ENCODE measurements at places on chromosomes 7 and 10. TPM values are rescaled to one million over a fixed set of nuclear protein-coding genes. Genes with fewer than 3 reads are reported as not detected.
A peak's percentile ranks its signal among the peaks of the same experiment; 100 is the strongest.

SPDYE1 gene
- total RNA-seq: not detected

DNA sequence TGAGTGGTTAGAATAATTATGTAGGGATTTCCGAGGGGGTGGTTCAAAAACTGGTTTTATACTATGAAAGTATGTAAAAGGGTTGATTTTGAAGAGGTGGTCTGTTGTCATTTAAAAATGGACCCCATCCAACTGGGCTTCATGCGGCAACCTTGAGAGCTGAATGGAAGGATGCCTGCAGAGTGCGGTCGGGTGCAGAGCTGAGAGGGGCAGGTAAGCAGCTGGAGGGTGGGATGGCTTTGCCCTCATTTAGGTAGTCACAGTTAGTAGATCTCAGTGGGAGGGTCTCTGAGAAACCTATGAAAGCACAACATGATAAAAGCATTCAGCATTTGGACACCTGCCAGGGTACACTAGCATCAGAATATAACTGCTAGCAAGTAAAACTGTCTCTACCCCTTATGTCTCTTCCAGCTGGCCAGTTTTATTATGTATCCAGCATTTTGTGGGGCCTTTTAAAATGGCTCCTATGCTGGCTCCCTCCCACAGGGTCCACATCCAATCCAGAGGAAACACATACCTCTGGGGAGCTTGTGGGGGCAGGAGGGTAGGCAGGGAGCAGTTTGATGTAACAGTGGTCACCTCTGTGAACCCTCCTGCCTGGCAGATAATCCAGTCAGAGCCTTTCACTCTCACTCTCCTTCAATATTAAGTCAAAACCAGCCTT, 75.9 kb upstream of the MAGI2 start:
- H3K27me3 ChIP-seq: no peaks in the 10 kb centered on the region
- DNase-seq: no peak
- H3K36me3 ChIP-seq: no peaks in the 10 kb centered on the region
- H3K27ac ChIP-seq: no peak overlapping the region

NOS3 gene
- total RNA-seq: 3.1 TPM

- no peak overlapping the region for H3K4me3 ChIP-seq
- no peak for DNase-seq
- peaks cover 49% of the 10 kb centered on the region for H3K4me1 ChIP-seq
- H3K27me3 ChIP-seq: no peaks in the 10 kb centered on the region
- peak overlapping the region; percentile 96 for H3K27ac ChIP-seq
Observed at GRCh38 chr7:47811632-47812380, 136.5 kb downstream of the PKD1L1 start.

DNA sequence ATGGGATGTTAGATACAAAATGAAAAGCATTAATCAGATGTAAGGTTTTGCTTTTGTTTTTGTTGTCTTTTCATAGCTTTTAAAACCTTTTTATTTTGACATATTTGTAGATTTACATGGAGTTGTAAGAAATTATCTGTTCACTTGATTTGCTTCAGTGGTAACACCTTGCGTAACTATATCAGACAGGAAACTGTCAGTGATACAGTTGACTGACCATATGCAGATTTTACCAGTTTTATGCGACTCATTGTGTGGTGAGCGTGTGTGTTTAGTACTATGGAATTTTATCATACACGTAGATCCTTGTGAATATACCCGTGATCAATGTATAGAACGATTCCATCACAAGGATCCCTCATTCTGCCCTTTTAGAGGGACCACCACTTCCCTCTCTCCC, 701.4 kb downstream of the SUGCT start:
- H3K4me1 ChIP-seq: no peaks in the 10 kb centered on the region
- H3K36me3 ChIP-seq: no peaks in the 10 kb centered on the region
- H3K27me3 ChIP-seq: no peaks in the 10 kb centered on the region

DNA sequence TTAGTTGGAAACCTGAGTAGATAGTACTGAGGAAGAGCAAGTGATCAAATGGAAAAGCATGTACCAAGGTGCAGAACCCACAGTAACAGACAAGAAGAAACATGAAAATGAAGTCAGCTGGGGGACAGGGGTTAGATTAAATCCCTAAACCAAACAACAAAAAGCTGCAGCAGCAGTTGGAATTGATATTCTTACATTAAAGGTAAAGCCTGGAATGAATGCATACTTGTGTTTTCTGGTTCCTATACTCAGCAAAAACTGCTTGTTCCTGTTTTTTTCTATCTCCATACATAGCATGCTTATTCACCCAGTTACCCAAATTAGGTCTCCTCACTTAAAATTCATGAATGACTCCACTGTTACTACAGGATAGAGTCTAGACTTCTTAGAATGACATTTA, 92.4 kb downstream of the TPST1 start:
- no peaks in the 10 kb centered on the region for H3K27me3 ChIP-seq
- no peak for DNase-seq

DNA sequence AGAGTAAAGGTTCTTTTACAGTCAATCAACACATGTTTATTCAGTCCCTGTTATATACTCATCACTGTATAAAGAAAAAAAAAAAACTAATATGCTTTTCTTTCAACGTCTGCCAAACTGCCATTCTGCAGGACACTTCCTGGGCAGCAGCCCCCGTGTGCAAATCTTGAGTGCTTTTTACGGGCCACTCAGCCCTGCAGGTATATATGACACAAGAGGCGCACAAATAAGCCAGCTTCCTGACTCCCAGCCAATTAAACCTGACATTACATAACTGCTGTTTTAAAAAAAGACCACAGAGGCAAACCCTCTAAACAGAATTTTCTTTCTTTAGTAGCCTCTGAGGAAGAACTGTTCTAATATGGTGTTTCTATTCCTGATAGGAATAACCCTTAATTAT, 263.0 kb upstream of the NEBL start:
- H3K36me3 ChIP-seq: no peaks in the 10 kb centered on the region
- DNase-seq: no peak
- H3K4me1 ChIP-seq: peaks cover 19% of the 10 kb centered on the region

- H3K4me1 ChIP-seq: no peaks in the 10 kb centered on the region
- H3K27ac ChIP-seq: no peak overlapping the region
- DNase-seq: no peak
- H3K27me3 ChIP-seq: no peaks in the 10 kb centered on the region
- H3K36me3 ChIP-seq: no peaks in the 10 kb centered on the region
Observed at GRCh38 chr7:128673571-128673970, 1.5 kb downstream of the GARIN1A start.

- no peak for DNase-seq
- no peaks in the 10 kb centered on the region for H3K4me1 ChIP-seq
- no peak overlapping the region for H3K4me3 ChIP-seq
- H3K27ac ChIP-seq: no peak overlapping the region
- H3K27me3 ChIP-seq: no peaks in the 10 kb centered on the region
Observed at GRCh38 chr7:15715435-15715834, 29.0 kb upstream of the MEOX2 start.

LZTS2 gene
- total RNA-seq: 65.5 TPM

DNA sequence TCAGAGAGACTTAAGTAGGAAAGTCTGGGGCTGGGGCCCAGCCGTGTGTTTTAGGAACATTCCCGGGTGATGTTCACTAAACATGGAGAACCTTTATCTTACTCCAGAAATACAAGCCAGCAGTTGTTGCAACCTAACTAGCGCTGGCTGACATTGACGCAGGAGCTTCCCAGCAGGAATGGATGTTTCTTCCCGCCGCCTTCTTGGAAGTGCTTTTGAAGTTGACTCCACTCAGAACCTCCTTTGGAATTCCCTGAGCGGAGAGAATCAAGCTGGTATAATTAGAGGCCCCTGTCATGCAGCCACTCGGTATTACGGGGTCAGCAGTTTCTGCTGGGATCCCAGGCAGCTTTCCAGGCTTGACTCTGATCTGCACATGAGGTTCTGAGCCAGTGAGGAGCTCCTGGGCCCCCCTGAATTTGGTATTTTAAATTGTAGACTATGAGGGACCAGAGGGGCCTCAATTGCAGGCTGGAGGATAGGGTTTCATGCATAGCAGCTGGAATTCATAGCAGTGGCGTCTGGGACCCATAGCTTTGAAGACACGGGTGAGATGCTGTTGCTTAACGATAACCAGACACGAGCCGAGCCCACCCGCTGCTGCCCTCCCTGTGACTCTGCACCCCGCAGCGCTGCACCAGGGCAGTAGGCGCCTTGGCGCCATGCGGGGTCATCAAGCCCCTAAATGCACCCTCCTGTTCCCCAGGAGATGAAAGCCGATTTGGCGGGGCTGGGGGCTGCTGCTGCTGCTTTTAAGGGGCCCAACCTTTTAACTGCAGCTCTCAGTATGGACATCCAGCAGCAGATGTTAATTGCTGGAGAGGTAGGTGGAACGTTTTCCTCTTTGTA, 61.8 kb downstream of the EEPD1 start:
- no peaks in the 10 kb centered on the region for H3K36me3 ChIP-seq
- no peak overlapping the region for H3K27ac ChIP-seq
- no peaks in the 10 kb centered on the region for H3K27me3 ChIP-seq
- DNase-seq: no peak

DNA sequence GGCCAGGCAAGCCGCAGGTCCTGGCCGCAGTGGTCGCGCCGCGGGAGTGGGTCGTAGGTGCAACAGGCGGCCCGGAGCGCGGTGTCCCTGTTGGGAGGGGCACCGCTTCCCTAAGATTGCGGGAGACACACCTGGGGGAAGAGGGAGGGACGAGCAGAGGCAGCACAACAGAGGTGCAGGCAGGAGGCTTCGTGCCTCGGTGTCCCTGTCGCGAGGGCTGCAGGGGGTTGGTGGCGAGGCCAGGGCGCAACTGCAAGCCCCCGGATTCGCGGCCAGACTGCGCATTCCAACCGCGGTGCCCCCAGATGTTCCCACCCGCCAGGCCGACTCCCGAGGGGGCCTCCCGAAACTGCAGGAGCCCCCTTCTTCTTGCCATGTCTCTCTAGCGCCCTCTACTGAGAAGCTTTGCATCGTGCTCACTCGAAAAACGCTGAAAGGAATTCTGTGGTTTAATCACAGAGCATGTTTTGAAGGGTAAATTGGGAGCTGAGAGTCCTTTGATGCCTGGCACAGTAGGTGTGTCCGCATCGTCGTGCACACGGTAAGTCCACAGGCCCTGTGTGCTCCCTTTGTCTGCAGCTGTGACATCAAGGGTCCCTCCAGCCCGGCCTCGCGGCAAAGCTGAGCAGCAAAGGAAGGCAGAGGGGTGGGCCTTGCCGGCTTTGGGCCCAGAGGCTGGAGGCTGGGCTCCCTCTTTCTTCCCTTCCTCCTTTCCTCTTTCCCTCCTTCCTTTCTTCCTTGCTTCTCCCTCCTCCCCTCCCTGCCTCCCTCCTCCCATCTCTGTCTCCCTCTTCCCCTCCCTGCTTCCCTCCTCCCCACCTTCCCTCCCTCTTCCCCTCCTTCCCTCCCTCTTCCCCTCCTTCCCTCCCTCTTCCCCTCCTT, 6.2 kb upstream of the MBL2 start:
- H3K27me3 ChIP-seq: no peaks in the 10 kb centered on the region
- no peak for DNase-seq
- H3K36me3 ChIP-seq: no peaks in the 10 kb centered on the region
- H3K4me1 ChIP-seq: no peaks in the 10 kb centered on the region
- no peak overlapping the region for H3K4me3 ChIP-seq
- no peak overlapping the region for H3K27ac ChIP-seq

GRCh38 chr7:73615886-73616285, 8.4 kb downstream of the MLXIPL start:
- no peaks in the 10 kb centered on the region for H3K36me3 ChIP-seq
- no peak for DNase-seq
- no peaks in the 10 kb centered on the region for H3K27me3 ChIP-seq
- H3K4me3 ChIP-seq: no peak overlapping the region

FAS gene
- 8.1 TPM for total RNA-seq

DNA sequence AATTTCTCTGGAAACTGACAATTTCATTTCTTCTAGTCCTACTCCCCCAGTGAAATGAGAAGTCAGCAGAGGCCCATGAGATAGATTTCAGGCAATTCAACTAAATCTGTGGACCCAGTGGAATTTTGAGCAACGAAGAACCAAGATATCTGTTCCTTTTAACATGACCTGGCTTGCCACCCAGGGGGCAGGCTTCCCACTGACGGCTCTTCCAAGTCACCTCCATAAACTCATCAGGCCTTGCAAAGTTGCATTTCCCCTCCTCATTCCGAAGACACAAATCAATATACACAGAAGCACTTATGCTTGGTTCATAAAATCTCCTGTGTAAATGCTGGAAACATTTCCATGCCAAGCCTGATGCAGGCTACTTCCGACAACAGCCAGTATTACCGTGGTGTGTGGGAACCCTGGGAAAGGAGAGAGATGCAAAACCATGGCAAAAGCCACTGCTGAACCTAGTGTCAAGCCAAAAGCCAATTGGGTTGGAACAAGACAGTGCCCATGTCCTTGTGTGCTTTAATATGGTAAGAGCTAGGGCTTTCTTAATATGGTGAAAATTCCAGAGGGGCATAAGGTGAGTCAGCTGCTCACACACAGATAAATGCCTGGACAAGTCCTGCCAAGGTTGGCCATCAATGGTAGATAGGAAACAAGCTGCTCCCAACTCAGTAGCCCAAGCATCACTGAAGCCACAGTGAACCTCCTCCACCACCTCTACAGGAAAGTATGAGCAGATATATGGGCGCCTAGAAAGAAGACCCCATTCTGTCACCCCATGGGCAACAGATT, 1.6 kb downstream of the FRMD4A start:
- no peaks in the 10 kb centered on the region for H3K27me3 ChIP-seq
- no peak overlapping the region for H3K27ac ChIP-seq
- no peak overlapping the region for H3K4me3 ChIP-seq
- no peaks in the 10 kb centered on the region for H3K36me3 ChIP-seq

FKBP6 gene
- total RNA-seq: not detected

- no peak overlapping the region for H3K4me3 ChIP-seq
- H3K27me3 ChIP-seq: no peaks in the 10 kb centered on the region
- H3K36me3 ChIP-seq: no peaks in the 10 kb centered on the region
- no peaks in the 10 kb centered on the region for H3K4me1 ChIP-seq
- no peak for DNase-seq
- H3K27ac ChIP-seq: no peak overlapping the region
Observed at GRCh38 chr7:149683181-149683580, 90.2 kb downstream of the ZNF467 start.

- H3K4me3 ChIP-seq: no peak overlapping the region
- H3K36me3 ChIP-seq: no peaks in the 10 kb centered on the region
- no peak for DNase-seq
- H3K27ac ChIP-seq: no peak overlapping the region
- no peaks in the 10 kb centered on the region for H3K4me1 ChIP-seq
Observed at GRCh38 chr7:90669492-90669891, 73.4 kb downstream of the CDK14 start.

GRCh38 chr7:32150039-32150438, 79.8 kb upstream of the PDE1C start:
- no peak overlapping the region for H3K27ac ChIP-seq
- no peaks in the 10 kb centered on the region for H3K36me3 ChIP-seq
- DNase-seq: no peak
- H3K27me3 ChIP-seq: no peaks in the 10 kb centered on the region

GRCh38 chr10:46234026-46234425, 52.8 kb upstream of the ANTXRL start:
- no peaks in the 10 kb centered on the region for H3K27me3 ChIP-seq
- no peak for DNase-seq
- H3K4me3 ChIP-seq: no peak overlapping the region
- no peaks in the 10 kb centered on the region for H3K36me3 ChIP-seq
- peaks cover 3% of the 10 kb centered on the region for H3K4me1 ChIP-seq

- peaks cover under 1% of the 10 kb centered on the region for H3K4me1 ChIP-seq
- no peak overlapping the region for H3K4me3 ChIP-seq
- no peaks in the 10 kb centered on the region for H3K36me3 ChIP-seq
- H3K27ac ChIP-seq: no peak overlapping the region
- no peaks in the 10 kb centered on the region for H3K27me3 ChIP-seq
Observed at GRCh38 chr10:24349379-24350001, 140.6 kb downstream of the KIAA1217 start.

- no peak for DNase-seq
- no peak overlapping the region for H3K27ac ChIP-seq
- no peak overlapping the region for H3K4me3 ChIP-seq
- no peaks in the 10 kb centered on the region for H3K36me3 ChIP-seq
- peaks cover 6% of the 10 kb centered on the region for H3K4me1 ChIP-seq
Observed at GRCh38 chr7:43824963-43825362, 44.4 kb downstream of the MRPS24 start.
